Stimulated activated CD8-positive, alpha-beta memory T cell treated with anti-CD3 and anti-CD28 coated beads, Interleukin-15, amount 100 ng/mL, for 4 hours (primary cell): ENCODE measurements at places on chromosomes 4 and X.

DNA sequence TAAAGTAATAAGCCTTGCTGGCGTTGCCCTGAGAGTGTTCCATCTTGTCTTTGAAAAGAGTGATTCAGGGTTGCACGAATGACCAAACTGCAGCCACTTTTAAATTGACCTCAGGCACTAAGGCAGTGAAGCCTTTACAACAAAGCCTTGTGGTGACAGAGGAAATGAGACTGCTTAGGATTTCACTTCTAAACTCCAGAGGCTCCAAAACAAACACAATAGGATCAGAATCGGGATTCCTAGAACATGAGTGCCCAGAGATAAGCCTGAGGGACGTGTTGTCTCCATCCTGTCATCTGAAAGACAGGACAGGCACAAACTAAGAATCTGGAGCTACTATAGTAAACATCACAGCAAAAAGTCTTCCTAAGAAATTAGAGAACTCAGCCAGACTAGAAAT lies 405.2 kb downstream of the PPARGC1A start:
- no peak for DNase-seq

- no peak for DNase-seq
Observed at GRCh38 chr4:165583341-165583740, 204.5 kb downstream of the CPE start.

GRCh38 chr4:95105112-95105511 lies 347.4 kb downstream of the BMPR1B start:
- no peak for DNase-seq

GRCh38 chrX:129652565-129653169 lies 2.1 kb downstream of the APLN start:
- no peak for DNase-seq

- DNase-seq, result no peak
Observed at GRCh38 chr4:75135068-75135825, 202.3 kb downstream of the PARM1 start.

DNA sequence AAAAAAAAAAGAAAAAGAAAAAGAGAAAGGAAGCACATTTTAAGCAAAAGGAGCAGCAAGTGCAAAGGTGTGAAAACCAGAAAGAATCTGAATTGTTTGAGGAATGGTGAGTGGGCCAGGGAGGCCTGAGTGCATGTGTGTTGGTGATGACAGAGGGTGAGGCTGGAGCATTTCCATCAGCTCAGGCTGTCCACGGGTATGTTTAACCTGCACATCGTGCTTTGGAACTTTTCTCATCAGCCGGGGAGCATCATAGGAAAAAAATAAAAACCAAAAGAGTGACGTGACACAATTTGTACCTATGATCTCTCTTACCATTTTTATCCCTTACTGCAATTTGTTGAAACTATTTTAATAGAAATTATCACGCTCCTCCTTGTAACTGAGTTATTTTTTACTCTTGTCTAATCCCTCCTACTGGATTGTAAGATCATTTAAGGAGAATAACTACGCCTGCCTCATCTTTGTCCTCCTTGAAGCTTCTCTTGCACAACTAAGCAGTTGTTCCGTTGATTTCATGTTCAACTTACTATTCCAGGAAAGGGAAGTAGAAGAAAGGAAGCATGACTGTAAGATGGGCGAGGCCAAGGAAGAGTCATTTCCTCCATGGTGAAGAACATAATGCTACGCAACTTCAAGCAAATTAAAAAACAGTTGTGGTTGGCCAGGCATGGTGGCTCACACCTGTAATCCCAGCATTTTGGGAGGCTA lies 7.0 kb downstream of the PALLD start:
- DNase-seq, result no peak

- DNase-seq, result no peak
Observed at GRCh38 chr4:186134257-186134656, 29.8 kb downstream of the FAM149A start.

GRCh38 chr4:170589597-170590191 lies 499.9 kb upstream of the AADAT start:
- no peak for DNase-seq

GRCh38 chr4:38136604-38137003 lies 176.4 kb downstream of the PTTG2 start:
- DNase-seq, result no peak

GRCh38 chr4:25863347-25863784 lies 578 bp upstream of the SEL1L3 start:
- DNase-seq, result no peak

GRCh38 chr4:147244786-147245185 lies 236.1 kb upstream of the EDNRA start:
- DNase-seq, result no peak

DNA sequence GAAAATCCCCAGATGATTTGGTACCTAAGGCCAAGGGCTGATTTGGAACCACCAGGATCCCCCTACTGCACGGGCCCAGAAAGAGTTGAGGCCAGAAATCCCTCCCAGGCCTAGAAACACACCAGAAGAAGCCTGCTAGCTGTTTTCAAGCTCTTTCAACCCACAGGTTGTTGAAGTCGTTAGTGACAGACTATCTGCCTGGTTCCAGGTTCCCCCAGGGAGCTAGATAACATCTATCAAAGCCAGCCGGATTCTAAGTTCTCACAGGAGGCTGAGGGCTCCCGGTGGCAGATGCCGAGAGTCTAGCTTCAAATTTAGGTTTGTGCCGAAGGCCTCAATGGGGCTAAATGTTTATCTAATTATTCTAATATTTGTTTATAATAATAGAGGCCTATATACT lies 132.0 kb upstream of the ATP6AP2 start:
- no peak for DNase-seq

GRCh38 chr4:102732678-102733077 lies 28.1 kb downstream of the MANBA start:
- no peak for DNase-seq

- DNase-seq, result no peak
Observed at GRCh38 chr4:100631281-100631968, 113.6 kb upstream of the EMCN start.

DNA sequence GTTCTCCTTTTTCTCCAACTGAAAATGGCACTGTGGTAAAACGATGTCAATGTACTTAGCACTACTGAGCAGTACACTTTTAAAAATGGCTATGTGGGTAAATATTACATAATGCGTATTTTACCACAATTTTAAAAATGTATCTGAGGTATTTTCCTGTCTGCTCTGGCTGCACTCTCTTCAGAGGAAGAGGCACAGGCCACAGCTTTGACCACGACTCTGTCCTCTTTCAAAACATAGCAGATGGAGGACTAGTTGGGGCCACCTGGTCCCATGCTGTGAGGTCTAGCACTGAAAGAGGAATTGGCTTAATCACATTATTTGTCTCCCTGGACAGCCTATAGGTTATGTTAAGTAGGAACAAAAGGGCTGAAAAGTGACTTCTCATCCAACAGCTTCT lies 5.2 kb downstream of the KCNE5 start:
- DNase-seq, result no peak

- DNase-seq, result no peak
Observed at GRCh38 chr4:84579403-84579776, 3.5 kb upstream of the CDS1 start.

GRCh38 chrX:109714340-109714958 lies 18.6 kb downstream of the ACSL4 start:
- no peak for DNase-seq

DNA sequence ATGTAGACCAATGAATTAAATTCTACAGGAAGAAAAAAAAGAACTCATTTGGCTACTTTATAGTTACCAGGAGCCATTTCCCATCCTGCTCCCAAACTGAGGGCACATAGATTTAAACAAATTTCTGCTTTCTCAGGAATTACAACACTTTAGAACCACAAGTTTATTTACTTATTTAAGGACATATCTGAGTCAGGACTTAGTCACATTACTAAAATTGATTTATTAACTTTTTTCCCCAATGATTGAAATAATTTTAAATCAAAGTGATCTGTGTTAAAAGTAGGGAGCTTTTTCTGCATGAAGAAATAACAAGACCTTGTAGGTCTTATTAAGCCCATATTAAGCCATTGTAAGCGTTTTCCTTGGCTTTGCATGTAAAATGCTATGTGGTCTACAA lies 291.0 kb upstream of the HAND2 start:
- DNase-seq, result no peak

DNA sequence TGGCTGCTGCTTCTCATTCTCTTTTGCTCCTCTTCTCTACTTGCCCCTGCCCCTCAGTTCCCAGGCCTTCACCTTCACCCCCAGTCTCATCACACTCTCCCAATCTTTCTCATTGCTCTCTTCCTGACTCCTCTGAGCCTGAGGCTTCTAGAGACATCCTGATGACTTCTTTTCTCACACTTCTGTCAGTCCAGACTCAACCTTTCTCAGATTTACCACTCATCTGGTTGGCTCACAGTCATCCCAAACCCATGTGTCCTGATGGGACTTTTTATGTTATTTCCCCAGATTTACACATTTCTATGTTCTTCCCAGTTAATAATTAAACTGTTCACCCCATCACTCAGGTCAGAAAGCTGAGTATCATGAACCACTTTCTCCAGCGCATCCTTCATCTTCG lies 68.0 kb downstream of the TMA16 start:
- no peak for DNase-seq

- DNase-seq, result no peak
Observed at GRCh38 chr4:110628663-110629213, 5.9 kb upstream of the PITX2 start.

- DNase-seq, result no peak
Observed at GRCh38 chrX:107565931-107566603, 62.2 kb upstream of the PRPS1 start.
